ENCODE measurements at places on chromosomes 3 and 15.

GRCh38 chr3:169911272-169911671 is at the start of gene SAMD7:
SAMD7 (plus strand) TSS chr3:169911572; CDS start chr3:169919499, 7,927 bp downstream.
- no peak for DNase-seq

GRCh38 chr3:157531301-157531660 is 28.1 kb upstream of the VEPH1 start:
- DNase-seq, result no peak

DNA sequence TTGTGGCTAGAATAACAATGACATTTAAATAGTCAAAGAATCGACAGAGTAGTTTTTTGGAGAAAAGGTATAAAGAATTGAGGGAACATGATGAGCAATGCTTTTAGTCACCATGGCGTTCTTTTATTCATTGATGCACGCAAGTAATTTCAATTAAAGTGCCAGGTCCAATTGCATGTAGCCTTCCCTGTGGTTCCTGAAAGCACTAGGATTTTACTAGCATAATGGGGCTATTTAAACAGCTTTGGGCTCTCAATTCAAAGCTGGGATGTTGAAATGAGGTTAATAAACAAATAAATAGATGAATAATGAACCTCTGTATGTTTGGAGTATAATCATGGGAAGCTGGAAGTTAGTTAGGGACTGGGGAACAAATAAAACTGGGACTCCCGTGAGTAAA is 121.2 kb upstream of the GAP43 start:
- no peak for DNase-seq

DNA sequence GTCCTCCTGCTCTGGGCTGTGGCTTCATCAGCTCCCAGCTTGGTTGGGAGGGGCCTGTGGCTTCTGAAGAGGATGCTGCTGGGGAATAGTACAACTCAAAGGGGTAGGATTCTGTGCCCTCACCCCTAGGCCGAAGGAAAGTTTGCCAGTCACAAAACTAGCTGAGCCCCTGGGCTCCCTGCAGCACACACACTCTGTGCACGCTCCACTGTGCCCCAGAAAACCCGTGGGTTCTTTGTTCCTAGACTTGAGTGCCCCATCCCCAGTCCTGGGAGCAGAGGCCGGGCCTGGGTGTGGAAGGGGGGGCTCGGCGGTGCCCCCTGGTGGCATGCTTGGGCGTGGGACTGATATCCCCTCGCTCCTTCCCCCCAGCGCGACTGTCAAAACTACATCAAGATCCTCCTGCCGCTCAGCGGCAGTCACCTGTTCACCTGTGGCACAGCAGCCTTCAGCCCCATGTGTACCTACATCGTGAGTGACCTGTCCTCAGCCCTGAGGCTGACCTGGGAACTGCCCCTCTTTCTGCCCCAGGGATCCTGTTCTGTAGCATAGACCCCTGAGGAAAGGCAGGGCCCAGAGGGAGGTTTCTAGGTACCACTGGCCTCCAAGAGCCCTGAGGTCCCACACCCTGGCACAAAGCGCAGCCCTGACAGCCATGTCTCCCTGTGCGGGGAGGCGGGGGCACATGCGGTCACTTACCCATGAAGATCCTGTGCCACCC is 14.2 kb downstream of the CIB1 start:
- DNase-seq, result peak; percentile 31

GRCh38 chr3:23051240-23052140 is 151.6 kb upstream of the UBE2E2 start:
- DNase-seq, result no peak

GRCh38 chr15:71627604-71628003 is 182.8 kb upstream of the NR2E3 start:
- DNase-seq, result no peak

DNA sequence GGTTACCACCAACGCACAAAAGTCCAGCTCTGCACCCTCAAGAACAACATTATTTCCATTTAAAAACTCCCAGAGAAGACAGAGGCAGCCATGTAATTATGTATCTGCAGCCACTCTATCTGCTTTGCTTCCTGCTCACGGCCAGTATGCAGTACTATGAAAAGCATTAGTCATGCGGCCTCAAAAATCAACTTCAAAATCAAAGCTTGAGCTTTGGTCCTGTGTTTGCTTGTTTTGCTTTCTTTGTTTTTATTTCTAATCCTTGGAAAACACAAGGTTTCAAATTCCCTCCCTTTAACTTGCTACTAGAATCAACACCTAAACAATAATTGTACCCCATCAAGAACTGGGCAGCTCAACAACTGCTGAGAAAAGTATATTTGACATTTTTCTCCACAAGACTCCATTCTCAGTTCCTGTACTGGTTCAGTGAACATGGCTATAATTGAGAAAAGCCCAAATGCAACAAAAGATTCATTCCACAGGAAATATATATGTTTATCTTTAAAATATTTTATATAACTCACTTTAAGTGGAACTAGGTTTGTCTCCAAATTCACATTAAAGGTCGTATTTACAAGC is 37.6 kb downstream of the GBE1 start:
- no peak for DNase-seq

DNA sequence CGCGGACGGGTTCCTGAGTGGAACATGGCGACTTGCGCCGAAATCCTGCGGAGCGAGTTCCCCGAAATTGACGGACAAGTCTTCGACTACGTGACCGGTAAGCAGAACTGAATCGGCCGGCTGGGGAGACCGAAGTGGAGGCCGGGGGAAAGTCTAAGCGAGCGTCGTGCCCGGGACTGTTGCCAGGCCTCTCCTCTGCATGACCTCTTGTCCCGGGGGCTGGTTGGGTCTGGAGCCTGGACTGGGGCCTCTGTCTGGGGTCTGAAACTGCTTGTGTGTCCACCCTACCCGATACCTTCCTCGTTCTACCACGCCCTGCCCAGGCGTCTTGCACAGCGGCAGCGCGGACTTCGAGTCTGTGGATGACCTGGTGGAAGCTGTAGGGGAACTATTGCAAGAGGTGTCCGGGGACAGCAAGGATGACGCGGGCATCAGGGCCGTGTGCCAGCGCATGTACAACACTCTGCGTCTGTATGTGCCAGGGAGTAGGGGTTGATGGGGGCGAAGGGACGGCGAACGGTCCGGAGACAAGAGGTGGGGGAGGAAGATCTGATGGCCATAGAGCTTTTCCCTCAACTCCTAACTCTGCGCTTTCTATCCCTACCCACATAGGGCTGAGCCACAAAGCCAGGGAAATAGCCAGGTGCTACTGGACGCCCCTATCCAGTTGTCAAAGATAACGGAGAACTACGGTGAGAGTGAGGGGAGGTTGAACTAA is at the start of gene ABCF3:
Gene ABCF3 (plus strand): TSS at position 16 of the 718 bp plus-strand sequence. CDS start 9 bp downstream, at position 25.
- DNase-seq, result peak; percentile 6

DNA sequence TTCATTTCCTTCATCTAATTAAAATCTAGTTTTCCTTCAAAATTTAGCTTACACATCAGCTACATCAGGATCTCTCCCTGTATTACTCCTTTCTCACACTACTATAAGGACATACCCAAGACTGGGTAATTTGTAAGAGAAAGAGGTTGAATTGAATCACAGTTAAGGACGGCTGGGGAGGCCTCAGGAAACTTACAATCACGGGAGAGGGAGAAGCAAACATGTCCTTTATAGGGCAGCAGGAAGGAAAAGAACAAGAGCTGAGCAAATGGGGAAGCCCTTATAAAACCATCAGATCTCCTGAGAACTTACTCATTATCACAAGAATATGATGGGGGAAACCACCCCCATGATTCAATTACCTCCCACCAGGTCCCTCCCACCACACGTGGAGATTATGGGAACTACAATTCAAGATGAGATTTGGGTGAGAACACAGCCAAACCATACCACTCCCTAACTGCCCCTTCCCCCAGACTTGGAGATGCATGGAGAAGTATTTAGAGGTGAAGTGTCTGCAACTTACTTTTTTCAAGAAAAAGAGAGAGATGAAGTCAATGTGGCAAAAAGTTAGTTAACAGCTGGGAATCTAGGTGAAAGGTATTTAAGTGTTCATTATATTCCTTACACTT is 21.3 kb downstream of the PRTG start:
- no peak for DNase-seq

DNA sequence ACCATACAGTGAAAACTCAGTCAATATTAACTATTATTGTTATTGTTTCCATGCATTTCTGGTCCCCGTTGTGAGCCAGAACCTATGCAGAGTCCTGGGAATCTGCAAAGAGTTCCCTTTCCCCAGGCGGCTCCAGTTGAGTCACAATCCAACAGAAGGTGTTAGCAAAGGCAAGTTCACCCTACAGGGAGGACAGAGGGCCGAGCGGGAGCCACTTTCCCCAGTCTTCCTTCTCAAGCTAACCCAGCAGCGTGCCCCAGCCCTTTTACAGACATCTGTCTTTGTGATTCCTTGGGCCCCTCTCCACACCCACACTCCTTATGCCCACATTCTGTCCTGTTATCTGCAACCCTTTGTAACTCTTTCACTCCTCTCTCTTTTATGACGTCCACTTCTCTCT is 13.1 kb upstream of the LTF start:
- DNase-seq, result no peak

- DNase-seq, result no peak
These were observed 110.8 kb downstream of the VGLL4 start for GRCh38 chr3:11532931-11533391.

GRCh38 chr3:86990734-86991481 is at the start of gene VGLL3:
VGLL3 (minus strand) TSS chr3:86991149; CDS start chr3:86990743, 406 bp downstream.
- DNase-seq, result no peak

- no peak for DNase-seq
These were observed 41.5 kb downstream of the KLHL25 start for GRCh38 chr15:85753261-85753660.

GRCh38 chr3:20225769-20226168 is 39.8 kb upstream of the SGO1 start:
- DNase-seq, result no peak

DNA sequence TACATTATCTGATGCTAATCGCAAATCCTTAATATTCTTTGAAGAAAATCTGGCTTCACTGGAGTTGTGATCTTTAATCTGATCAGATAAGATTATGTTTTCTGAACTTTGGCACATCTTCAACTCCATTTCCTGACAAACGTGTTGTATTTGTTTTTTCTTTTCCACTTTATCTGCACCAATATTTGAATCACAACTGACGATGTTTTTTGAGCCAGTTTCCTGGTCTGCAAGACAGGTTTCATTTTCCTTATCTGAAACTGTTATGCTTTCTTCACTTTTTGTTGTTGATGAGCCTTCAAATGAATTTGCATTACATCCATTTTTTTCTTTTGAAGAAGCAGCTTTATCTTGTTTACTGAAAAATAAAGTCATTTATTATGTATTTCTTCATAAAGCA is 101.5 kb downstream of the ZNF280D start:
- no peak for DNase-seq

GRCh38 chr3:102057781-102058421 is 208.6 kb downstream of the NFKBIZ start:
- DNase-seq, result peak; percentile 31

DNA sequence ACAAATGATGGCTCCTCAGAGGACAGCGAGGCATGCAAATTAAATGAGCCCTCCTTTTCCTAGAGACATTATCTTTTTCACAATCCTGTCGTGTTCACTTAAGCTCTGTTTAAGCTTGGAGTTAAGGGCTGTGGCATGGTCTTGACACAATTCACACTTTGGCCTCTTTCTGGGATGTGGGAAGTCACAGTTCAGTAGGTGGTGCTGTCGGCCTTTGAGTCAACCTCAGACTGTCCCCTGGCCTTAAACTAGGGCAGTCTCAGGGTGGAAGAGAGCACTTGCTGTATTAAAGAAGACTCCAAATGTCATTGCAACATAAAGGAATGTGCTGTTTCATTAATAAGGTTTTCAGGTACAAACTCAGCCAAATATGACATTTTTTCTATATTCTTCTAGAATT is 351.0 kb downstream of the MCTP2 start:
- DNase-seq, result peak; percentile 63

GRCh38 chr15:62089616-62090015 is 22.8 kb downstream of the C2CD4A start:
- DNase-seq, result no peak

DNA sequence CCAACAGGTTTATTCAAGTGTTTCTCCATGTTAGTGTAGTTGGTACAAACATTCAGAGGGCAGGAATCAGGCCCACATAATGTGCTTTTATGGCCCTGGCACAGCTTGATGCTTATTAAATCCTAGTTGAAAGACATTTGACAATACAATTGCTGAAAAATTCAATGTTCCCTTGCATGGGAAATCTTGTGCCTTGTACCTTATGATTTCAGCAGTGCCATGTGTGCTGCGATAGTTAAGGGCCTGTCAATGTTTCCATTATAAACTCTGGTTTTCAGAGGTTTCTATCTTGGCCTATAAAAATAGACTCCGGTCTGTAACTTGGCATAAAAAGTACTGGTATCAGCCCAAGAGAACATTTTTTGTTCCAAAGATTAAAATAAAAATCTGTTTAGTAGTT is 207.2 kb downstream of the TBC1D5 start:
- DNase-seq, result no peak

- DNase-seq, result no peak
These were observed 85.1 kb downstream of the EFL1 start for GRCh38 chr15:82177291-82178010.

DNA sequence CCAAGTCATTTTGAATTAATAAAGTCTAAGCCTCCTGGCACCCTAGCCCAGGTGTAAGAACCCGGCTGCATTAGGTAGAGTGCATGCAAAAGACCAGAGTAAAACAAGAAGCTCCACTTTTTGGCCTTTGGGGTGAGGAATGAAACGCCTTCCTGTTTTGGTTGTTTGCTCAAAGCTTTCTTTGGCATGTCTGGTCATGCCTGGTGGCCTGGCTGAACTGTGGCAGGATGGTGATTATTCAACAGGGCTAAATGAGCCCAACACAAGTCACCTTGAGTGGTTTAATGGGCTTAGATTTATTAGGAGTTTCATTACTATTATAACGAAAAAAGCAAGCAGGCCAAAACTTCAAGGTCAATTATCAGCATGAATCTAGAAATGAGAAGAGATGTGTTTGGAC is 40.9 kb upstream of the LDHAL6B start:
- DNase-seq, result no peak

GRCh38 chr15:36484038-36484778 is 95.2 kb upstream of the CDIN1 start:
- no peak for DNase-seq

DNA sequence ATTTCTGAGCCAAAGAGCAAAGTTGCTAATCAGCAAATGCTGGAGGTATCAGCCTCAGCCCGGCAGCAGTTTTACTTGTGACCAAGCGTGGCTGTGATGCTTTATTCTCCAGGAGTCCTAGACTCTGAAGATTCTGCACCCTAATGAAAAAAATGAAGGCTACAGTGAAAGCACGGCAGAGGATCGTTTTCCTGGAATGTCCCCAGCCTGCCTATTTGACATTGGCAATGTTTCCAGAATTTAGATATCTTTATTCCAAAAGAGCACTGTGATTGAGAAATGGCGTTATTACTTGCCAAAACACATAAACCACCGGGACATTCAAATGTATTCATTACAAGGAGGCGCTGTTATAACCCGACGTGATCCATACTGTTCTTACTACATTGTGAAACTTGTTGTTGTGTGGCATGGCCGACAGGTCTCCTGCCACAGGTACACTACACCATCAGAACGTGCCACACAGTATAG is 263.8 kb downstream of the SLCO3A1 start:
- no peak for DNase-seq

DNA sequence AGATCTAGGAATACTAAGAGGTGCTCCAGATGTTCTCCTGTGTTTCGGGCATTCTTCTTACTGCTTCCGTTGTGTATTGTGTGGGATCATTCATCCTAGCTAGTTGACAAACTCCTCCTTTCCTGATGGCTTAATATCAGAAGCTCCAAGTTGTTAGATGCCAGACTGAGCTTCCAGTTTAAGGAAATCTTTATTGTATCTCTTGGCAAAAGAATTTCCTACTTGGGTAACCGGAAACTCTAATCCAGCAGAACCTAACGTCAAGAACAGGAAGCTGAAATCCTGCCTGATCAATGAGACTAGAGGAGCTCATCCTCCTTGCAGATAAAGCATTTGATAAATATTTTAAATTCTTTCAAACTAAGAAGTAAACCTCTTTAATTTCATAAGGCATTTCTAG is 27.7 kb upstream of the MYH15 start:
- no peak for DNase-seq

GRCh38 chr3:172573422-172573821 is 50.2 kb upstream of the TNFSF10 start:
- DNase-seq, result no peak
